ENCODE measurements at places on chromosomes 2 and 18.

DNA sequence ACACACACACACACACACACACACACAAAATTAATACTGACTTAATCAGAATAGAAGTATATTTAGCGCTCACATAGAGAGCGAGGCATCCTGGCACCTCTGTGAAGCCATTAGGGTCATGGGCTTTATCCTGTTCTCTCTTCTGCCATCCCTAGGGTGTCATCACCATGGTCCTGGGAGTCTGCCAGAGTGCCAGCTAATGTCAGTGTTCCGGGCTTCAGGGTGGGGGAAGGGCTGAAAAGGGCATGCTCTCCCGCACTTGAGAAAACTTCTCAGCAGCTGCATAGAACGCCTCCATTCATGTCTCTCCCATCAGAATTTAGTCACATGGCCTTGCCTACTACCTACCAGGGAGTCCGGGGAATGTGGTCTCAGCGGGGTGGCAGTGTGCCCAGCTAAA, 19.7 kb upstream of the DYNC2LI1 start:
- DNase-seq = peak; percentile 19

- no peak for DNase-seq
Observed at GRCh38 chr2:174473796-174474195, 13.0 kb downstream of the GPR155 start.

DNA sequence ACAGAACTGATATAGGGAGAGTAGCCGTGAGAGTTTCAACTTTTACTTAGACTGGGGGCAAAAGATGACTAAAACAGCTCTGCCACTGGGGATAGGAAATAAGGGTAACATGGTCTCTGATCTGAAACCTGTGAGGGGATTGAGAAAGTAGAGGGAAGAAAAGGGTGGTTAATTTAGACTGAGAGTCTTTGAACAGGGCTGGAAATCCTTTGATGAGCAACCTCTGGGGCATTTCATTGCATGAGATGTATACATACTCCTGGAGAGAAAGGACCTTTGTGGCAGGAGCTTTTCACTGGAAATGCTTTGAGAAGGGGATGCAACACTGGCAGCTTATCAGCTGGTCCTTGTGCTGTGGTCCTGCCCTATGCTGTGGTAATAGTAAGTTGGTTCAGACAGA, 9.4 kb downstream of the GALNT1 start:
- DNase-seq = no peak

DNA sequence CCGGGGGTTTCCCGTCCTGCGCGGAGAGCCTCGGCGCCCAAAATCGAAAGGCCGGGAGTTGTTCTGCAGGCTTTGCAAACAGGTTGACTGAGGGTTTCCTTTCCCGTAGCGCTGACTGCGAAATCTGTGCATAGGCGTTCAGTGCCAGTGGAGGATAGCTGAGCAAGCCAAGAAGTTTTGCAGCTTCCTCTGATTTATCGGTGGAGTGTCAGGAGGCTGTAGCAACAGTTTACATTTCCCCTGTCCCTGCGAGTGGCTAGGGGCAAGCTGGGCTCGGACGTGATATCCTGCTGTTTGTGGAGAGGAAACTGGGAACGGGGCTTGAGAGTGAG, 694 bp downstream of the THSD7B start:
- DNase-seq = peak; percentile 30

DNA sequence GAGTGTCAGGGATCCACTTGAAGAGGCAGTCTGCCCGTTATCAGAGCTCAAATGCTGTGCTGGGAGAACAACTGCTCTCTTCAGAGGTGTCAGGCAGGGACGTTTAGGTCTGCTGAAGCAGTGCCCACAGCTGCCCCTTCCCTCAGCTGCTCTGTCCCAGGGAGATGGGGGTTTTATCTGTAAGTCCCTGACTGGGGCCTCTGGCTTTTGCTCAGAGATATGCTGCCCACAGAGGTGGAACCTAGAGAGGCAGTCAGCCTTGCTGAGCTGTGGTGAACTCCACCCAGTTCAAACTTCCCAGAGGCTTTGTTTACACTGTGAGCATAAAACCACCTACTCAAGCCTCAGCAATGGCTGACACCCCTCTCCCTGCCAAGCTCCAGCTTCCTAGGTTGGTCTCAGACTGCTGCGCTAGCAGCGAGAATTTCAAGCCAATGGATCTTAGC, 38.1 kb downstream of the PLEK start:
- DNase-seq = no peak

GRCh38 chr2:143582046-143582747, 453.0 kb downstream of the ARHGAP15 start:
- no peak for DNase-seq

- DNase-seq = no peak
Observed at GRCh38 chr2:104598636-104599035, 255.3 kb upstream of the POU3F3 start.

GRCh38 chr18:29560270-29560669, 1383.3 kb upstream of the CDH2 start:
- no peak for DNase-seq

DNA sequence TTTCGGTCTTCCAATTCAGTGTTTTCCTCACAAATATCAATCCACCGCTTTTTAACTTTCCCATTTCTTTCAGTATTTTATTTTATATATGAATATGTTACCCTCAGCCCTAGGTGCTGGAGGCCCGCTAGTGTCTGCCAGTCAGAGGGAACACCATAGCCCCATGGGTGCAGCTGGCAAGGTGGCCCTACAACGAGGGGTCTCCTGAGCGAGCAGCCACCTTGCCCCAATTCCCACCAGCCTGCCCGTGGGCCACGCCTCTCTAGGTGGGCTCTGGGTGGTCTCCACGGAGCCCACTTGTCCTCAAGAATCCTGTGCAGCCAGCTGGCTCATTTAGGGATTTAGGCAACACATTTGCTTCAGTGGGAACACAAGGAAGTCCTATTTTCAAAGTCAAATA, 72.5 kb upstream of the RGPD5 start:
- no peak for DNase-seq

DNA sequence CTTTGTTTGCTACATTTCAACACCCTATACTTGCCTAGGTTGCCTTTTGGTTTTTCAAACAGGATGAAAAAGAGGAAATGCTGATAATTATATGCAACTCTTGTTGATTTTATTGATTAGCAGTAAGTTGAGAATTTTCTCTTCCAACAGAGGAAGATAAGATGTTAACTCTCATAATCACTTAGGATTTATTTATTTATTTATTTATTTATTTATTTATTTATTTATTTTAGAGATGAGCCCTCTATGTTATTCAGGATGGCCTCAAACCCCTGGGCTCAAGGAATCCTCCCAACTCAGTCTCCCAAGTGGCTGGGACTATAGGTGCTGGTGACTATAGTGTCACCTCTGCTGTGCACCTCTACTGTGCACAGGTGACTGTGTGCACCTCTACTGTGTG, 111.4 kb upstream of the GLS start:
- no peak for DNase-seq

- no peak for DNase-seq
Observed at GRCh38 chr2:17317439-17317976, 200.7 kb downstream of the RAD51AP2 start.

GRCh38 chr2:109371481-109372170, 242.1 kb downstream of the SEPTIN10 start:
- DNase-seq = no peak

DNA sequence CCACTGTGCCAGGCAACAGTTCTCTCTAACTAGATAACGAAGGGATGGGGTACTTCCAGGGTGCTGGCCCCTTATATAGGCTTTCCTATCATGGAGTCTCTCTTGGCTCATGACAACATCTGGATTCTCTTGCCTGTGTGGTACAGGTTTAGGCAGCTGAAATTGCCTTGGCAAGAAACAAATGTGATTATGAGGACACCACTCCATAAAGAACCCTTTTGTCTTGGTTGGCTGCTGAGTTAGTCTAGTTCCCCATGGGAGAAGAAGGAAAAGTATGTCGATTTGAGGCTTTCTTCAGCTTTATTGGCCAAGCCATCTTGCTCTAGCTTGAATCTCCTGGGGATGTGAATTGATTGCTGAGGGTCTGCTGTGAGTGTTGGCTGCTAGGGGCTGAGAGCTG, 76.3 kb upstream of the ZCCHC2 start:
- DNase-seq = no peak

GRCh38 chr18:46899274-46899948, 17.9 kb downstream of the PIAS2 start:
- DNase-seq = no peak

DNA sequence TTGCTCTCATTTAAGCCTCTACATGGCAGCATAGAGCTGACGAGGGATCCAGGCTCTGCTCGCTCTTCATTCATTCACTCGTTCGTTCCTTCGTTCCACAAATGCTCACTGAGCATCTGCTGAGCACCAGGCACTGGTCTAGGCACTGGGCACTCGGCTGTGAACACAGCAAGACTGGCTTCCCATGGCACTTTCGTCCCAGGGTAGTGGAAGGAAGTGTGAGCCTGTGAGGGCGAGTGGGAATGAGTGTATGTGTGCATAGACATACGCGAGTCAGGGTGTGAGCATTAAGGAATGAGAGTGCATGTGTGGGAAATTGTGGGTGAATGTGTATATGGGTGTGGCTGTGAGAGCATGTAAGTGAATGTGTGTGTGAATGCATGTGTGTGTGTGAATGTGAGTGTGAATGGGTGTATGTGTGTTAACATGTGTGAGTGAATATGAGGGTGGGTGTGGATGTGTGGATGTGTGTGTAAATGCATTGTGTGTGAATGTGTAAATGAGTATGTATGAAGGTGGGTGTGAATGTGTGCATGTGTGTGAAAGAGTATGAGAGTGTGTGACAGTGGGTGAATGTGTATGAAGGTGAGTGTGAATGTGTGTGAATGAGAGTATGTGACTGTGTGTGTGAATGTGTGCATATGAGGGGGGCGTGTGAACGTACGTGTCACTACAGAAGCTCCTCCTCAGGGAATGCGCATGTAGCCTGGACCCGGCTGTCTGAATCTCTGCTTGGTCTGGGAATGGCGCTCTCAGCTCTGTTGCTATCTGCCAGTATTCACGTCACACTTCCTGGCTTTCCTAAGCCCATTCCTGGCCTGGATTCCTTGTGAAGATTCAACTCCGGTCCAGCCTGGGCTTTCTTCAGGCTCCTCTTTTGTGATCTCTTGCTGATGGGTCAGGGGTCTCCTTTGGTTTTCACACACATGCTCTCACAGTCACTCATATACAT, 28.8 kb downstream of the SNORC start:
- no peak for DNase-seq

GRCh38 chr2:158743466-158743865, 51.7 kb upstream of the DAPL1 start:
- DNase-seq = no peak

- no peak for DNase-seq
Observed at GRCh38 chr2:64773461-64774118, 119.9 kb upstream of the SERTAD2 start.

DNA sequence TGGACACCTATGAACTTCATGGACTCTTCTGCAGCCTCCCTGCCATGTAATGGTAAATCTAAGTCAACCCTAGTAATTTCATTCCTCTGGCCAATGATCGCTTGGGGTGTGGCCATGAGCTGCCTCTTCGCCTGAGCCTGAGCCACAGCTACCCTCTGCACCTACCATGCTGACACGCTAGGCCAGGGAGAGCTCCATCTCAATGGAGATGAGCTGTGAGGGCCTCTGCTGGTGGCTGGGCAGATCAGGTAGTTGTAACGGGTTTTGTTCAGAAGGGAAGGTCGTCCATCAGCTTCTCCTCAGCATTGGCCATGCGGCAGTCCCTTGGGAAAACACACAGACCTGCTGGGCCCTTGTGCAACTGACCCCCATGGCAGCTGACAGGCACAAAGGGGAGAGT, 24.4 kb downstream of the MPHOSPH10 start:
- peak; percentile 21 for DNase-seq

DNA sequence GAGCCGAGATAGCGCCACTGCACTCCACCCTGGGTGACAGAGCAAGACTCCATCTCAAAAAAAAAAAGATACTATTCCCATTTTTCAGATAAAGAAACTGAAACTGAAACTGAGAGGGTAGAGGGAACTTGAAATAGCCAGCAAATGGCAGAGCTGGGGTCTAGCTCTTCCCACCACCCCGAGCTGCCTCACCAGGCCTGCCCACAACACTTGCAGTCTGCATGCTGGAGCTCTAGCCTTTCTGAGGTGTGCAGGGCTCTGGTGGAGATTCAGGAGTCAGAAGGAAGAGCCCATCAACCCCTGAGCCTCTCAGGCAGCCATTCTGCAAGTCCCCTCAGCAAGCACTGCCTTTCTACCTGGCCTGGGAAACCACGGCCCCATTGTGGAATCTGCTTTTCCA, 14.3 kb downstream of the EDAR start:
- DNase-seq = no peak

DNA sequence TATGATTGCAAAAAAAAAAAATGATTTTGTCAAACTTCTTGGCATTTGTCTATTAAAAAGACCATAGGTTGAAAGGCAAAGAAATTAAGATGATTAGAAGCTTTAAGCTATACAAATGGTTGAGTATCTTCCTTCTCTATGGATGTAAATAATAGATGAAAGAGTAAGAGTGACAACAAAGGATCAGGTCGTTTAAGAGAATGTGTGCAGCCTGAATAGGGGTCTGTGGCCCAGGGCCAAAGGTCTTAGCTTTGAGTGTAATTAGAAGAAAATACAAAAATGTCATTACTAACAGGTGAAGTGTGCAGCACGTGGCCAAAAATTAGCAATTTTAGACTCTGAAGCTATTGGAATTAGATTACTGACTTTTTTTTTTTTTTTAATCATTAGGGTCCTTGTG, 122.4 kb downstream of the GREB1L start:
- DNase-seq = no peak

GRCh38 chr2:217820091-217820819, 182.5 kb downstream of the TNS1 start:
- DNase-seq = no peak

DNA sequence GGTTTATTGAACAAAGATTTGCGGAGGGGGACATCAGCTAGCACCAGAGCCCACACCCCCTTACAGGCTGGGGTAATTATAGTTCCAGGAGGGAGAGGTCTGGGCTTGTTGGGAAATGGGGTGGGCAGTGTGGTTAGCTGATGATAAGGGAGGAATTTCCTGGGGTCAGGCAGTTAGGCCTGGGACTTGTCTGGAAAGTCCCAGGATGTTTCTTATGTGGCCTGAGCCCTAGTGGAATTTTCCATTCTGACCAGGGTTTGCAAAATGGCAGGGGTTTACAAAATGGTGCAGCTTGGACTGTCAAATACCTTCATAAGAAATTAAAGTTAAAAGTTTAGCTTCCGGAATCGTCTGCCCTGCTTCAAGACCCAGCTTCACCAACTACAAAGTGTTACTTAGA, 199.1 kb downstream of the FBXO15 start:
- DNase-seq = no peak

GRCh38 chr2:105792561-105792960, 47.8 kb downstream of the NCK2 start:
- DNase-seq = no peak

GRCh38 chr2:238998801-238999200, 150.9 kb downstream of the TWIST2 start:
- no peak for DNase-seq

- peak; percentile 17 for DNase-seq
Observed at GRCh38 chr2:54568876-54569321, 112.8 kb downstream of the SPTBN1 start.

DNA sequence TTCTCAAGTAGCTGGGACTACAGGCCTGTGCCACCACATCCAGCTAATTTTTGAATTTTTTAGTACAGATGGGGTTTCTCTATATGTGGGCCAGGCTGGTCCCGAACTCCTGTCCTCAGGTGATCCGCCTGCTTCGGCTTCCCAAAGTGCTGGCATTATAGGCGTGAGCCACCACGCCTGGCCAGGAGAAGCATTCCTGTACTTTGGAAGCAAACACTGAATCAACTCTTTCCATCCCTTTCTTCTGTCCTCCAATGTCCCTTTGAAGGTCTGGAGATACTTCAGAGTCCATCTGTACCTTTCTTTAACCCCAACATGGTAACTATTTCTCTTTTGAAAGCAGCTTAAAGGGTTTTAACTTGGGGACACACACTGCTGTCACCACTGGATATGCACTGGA, 23.6 kb upstream of the MAP4K4 start:
- no peak for DNase-seq

- DNase-seq = peak; percentile 74
Observed at GRCh38 chr2:25339791-25340180, 1.9 kb downstream of the DNMT3A start.

Data from NCI-H510A treated with DMSO at 0.1 percent for 48 hours (cell line).